ENCODE measurements at places on chromosomes 5 and 9.
A peak's percentile ranks its signal among the peaks of the same experiment; 100 is the strongest.

- DNase-seq, result no peak
Measured at GRCh38 chr9:121242959-121243346, 25.0 kb upstream of the GSN start.

GRCh38 chr5:7446913-7447312, 51.0 kb downstream of the ADCY2 start:
- DNase-seq, result no peak

- no peak for DNase-seq
Measured at GRCh38 chr5:177313561-177314259, 2.0 kb upstream of the MXD3 start.

GRCh38 chr5:109411627-109412026, 1.9 kb upstream of the PJA2 start:
- DNase-seq, result peak; percentile 7

GRCh38 chr5:6503342-6503741, 54.7 kb downstream of the UBE2QL1 start:
- DNase-seq, result no peak

DNA sequence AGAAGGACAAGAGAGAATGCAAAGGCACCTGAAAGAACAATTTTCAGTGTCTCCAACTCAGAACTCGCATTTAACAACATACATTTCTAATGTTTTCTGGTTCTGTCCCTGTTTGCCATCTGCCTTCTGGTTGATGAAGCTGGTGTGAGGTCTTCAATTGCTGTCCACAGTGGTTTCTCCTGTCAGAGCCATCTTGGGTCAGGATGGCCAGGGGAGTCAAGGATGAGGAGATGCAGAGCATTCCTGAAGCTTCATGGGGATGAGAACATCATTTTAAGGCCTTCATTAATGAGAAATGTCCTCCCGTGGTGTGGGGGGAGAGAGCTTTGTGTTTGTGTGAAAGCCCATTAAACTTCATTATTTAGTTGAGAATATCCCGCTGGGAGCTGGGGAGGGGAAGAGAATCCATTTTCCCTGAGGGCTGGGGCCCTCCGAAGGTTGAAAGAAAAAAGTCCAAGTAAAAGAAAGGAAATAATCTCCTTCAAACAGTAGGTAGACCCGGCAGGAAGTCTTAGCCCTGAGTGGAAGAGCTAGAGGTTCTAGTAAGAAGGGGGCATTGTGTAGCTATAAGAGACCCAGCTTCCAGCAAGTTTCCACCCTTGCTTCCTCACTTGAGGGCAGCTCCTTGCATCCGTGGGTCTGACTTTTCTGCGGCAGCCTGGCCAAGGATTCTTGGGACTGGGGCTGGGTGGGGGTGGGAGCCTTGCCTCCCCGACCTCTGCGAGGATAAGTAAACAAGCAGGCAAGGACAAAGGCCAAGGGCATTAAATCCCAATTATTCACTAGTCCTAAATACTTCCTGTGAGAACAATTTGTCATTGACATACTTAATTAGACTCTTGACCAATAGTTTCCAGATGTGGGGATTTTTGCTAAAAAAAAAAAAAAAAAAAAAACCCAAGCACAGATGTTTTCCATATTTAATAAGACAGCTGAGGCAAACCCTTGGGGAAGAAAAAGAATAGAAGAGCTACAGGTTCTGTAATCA, 119.2 kb downstream of the MSX2 start:
- no peak for DNase-seq

- DNase-seq, result no peak
Measured at GRCh38 chr9:96680812-96681499, 25.8 kb upstream of the PRXL2C start.
